ENCODE measurements at places on chromosomes 3 and 15. TPM values are rescaled to one million over a fixed set of nuclear protein-coding genes. Genes with fewer than 3 reads are reported as not detected.

LSAMP gene
- not detected for polyA plus RNA-seq

HGD gene
- polyA plus RNA-seq: 0.46 TPM

POLQ gene
- 0.25 TPM for polyA plus RNA-seq

MYO5C gene
- polyA plus RNA-seq: 0.54 TPM

RBP2 gene
- polyA plus RNA-seq: not detected

SLC38A3 gene
- 0.17 TPM for polyA plus RNA-seq

DNA sequence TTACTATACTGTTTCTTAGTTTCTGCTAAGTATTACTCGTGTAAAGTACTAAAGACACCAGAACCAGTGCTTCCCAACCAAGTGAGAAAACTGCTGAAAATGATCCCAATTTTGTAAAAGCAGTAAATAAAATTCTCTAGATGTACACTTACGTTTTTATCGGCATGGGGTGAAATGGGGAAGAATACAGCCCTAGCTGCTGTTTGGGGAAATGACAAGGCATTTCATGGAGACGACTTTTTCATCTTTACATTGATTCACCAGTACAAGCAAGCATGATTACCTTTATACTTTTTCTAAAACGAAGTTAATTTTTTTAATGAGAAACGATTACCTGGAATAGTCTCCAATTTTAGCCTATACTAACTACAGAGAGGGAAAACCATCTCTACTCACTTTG is 1.4 kb downstream of the PSMD6 start:
- H3K36me3 ChIP-seq: peaks cover 3% of the 10 kb centered on the region
- no peaks in the 10 kb centered on the region for H3K27me3 ChIP-seq
- H3K4me1 ChIP-seq: peaks cover 15% of the 10 kb centered on the region
- H3K4me3 ChIP-seq: no peak overlapping the region
- no peak overlapping the region for H3K27ac ChIP-seq
- no peak for DNase-seq

GRCh38 chr3:159786489-159787177 is 202.0 kb upstream of the IL12A start:
- no peaks in the 10 kb centered on the region for H3K4me1 ChIP-seq
- no peaks in the 10 kb centered on the region for H3K27me3 ChIP-seq
- H3K4me3 ChIP-seq: no peak overlapping the region
- no peak overlapping the region for H3K27ac ChIP-seq
- no peak for DNase-seq

- peak overlapping the region; percentile 84 for H3K27ac ChIP-seq
- H3K4me3 ChIP-seq: peak overlapping the region; percentile 1
- peak; percentile 94 for DNase-seq
- peaks cover 45% of the 10 kb centered on the region for H3K4me1 ChIP-seq
Measured at GRCh38 chr3:179438841-179439240, 12.4 kb downstream of the GNB4 start.

GRCh38 chr3:175386630-175387029 is 527.5 kb downstream of the NAALADL2 start:
- no peaks in the 10 kb centered on the region for H3K27me3 ChIP-seq
- H3K27ac ChIP-seq: no peak overlapping the region
- H3K4me3 ChIP-seq: no peak overlapping the region
- DNase-seq: no peak
- no peaks in the 10 kb centered on the region for H3K4me1 ChIP-seq

DNA sequence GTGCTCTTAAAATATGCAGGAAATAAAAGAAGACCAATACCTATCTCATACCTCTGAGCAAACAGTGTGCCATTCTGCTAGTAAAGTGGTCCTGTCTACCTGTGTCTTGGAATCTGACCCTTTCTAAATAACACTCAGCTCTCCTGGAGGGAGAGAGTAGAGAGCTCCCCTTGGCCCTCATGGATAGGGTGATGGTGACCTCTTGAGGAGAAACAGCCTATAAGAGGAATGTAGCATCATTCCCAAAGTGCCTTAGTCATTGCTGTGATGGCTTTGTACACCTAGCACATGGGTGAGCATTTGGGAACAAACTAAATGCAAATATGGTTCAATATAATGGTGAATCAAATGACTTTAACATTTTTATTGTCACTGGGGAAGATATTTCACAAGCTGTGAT is 10.0 kb downstream of the SNTN start:
- H3K4me1 ChIP-seq: no peaks in the 10 kb centered on the region
- no peak for DNase-seq
- no peak overlapping the region for H3K27ac ChIP-seq
- no peak overlapping the region for H3K4me3 ChIP-seq

GRCh38 chr3:55591888-55592287 is 104.8 kb upstream of the WNT5A start:
- H3K4me1 ChIP-seq: no peaks in the 10 kb centered on the region
- H3K36me3 ChIP-seq: no peaks in the 10 kb centered on the region
- H3K4me3 ChIP-seq: no peak overlapping the region
- DNase-seq: no peak

DNA sequence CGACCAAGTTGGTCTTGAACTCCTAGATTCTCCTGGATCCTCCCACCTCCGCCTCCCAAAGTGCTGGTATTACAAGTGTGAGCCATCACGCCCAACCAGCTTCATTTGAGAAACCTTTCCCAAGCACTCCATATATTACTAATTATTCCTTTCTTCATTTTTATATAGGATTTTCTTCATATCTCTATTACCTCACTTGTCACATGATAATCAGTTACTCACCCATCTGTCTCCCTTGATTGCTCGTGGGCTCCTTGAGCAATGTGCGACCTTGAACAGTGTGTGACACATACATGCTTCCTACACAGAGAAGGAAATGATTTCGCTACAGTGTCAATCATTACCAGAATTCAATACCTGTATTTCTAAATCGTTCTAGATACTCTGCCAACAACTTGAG is 110.7 kb upstream of the C2CD4B start:
- H3K4me3 ChIP-seq: no peak overlapping the region
- no peak for DNase-seq
- no peak overlapping the region for H3K27ac ChIP-seq
- H3K36me3 ChIP-seq: no peaks in the 10 kb centered on the region

GRCh38 chr3:195031574-195032003 is 239.4 kb downstream of the XXYLT1 start:
- no peak for DNase-seq
- H3K27ac ChIP-seq: no peak overlapping the region
- H3K4me1 ChIP-seq: peaks cover 5% of the 10 kb centered on the region
- no peaks in the 10 kb centered on the region for H3K36me3 ChIP-seq
- H3K27me3 ChIP-seq: no peaks in the 10 kb centered on the region
- H3K4me3 ChIP-seq: no peak overlapping the region

DNA sequence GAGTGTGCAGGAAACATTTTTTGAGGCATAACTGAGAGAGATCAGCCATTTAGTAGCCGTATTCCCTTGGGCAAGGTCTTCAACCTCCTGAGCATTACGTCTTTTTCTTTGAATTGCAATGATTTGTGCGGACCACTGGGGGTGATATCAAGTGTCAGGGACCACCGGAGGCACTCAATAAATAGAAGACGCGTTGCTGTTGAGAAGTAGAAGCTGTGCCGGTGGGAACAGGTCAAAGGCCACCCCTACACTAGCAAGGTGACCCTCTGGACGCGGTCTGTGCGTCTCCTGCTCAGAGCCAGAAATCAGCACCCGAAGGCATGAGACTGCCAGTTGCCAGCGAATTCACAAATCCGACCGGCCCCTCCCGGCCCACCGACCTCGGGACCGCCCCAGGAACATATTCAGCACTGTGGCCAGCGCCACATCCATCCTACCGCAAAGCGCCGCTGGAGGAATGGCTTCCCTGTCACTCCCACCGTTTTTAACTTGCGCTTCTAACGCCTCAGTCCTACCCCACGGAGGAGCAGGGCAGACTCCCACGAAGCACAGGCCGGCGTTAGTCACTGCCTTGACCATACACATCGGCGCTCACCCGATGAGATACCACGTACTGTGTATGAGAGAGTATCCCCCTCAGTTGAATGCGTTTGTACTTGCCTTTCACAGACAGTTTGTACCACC is 1.4 kb upstream of the GHSR start:
- H3K4me1 ChIP-seq: peaks cover 28% of the 10 kb centered on the region
- H3K27me3 ChIP-seq: peaks cover 41% of the 10 kb centered on the region

DNA sequence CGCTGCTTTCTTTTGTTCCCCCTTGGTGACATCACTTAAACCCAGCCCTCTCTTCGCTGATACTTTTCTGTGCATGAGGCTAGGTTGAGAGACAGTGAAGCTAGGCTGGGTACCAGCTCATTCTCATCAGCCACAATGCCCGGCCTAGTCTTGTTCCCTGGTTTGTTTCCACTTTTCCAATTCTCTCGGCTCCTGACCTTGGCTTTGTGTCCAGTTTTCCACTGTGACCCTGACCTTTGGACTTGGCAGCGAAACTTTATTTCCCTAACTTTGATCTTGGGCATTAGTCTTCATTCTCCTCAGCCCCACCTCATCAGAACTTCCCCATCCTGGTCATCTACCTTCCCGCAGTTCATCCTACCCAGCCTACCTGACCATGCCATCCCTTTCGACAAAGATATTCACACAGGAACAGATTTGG is 908 bp upstream of the ADPGK start:
- H3K27ac ChIP-seq: peak overlapping the region; percentile 97
- peak overlapping the region; percentile 65 for H3K4me3 ChIP-seq
- no peaks in the 10 kb centered on the region for H3K27me3 ChIP-seq
- H3K36me3 ChIP-seq: peaks cover 25% of the 10 kb centered on the region

- H3K27ac ChIP-seq: no peak overlapping the region
- H3K4me3 ChIP-seq: no peak overlapping the region
- H3K27me3 ChIP-seq: no peaks in the 10 kb centered on the region
- no peaks in the 10 kb centered on the region for H3K4me1 ChIP-seq
- DNase-seq: no peak
- no peaks in the 10 kb centered on the region for H3K36me3 ChIP-seq
Measured at GRCh38 chr3:151452841-151453240, 8.0 kb downstream of the IGSF10 start.

GRCh38 chr15:48451241-48451640 is 120.0 kb downstream of the DUT start:
- no peaks in the 10 kb centered on the region for H3K27me3 ChIP-seq
- no peak for DNase-seq
- H3K36me3 ChIP-seq: no peaks in the 10 kb centered on the region
- H3K4me3 ChIP-seq: no peak overlapping the region
- H3K27ac ChIP-seq: no peak overlapping the region
- no peaks in the 10 kb centered on the region for H3K4me1 ChIP-seq

- no peaks in the 10 kb centered on the region for H3K27me3 ChIP-seq
- H3K4me1 ChIP-seq: peaks cover 11% of the 10 kb centered on the region
- H3K36me3 ChIP-seq: no peaks in the 10 kb centered on the region
- peak; percentile 17 for DNase-seq
- no peak overlapping the region for H3K4me3 ChIP-seq
- H3K27ac ChIP-seq: no peak overlapping the region
Measured at GRCh38 chr3:19598870-19599269, 335.1 kb downstream of the EFHB start.

- H3K27ac ChIP-seq: no peak overlapping the region
- H3K36me3 ChIP-seq: no peaks in the 10 kb centered on the region
- H3K27me3 ChIP-seq: no peaks in the 10 kb centered on the region
- no peak for DNase-seq
- no peak overlapping the region for H3K4me3 ChIP-seq
- H3K4me1 ChIP-seq: peaks cover 17% of the 10 kb centered on the region
Measured at GRCh38 chr3:27535809-27536392, 51.7 kb upstream of the SLC4A7 start.

GRCh38 chr3:56356808-56357207 is 111.5 kb downstream of the ERC2 start:
- no peak for DNase-seq
- H3K4me1 ChIP-seq: no peaks in the 10 kb centered on the region
- H3K27me3 ChIP-seq: no peaks in the 10 kb centered on the region

DNA sequence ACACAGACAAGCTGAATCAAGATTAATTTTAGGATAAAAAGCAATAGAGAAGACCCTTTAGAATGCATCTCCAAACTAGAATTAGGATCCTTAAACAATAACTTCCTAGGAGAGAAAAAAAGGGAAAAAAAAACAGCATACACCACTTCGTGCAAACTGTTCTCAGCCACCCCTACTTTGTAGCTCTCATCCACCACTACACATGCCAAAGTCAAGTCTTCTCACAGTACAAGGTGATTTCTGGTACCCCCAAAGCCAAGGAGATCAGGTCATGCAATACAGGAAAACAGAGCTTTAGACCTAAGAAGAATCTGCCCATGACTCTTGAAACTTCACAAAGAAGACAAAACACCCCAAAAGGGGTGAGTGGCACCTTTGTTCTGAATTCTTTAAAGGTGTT is 166.9 kb downstream of the SUCNR1 start:
- no peaks in the 10 kb centered on the region for H3K36me3 ChIP-seq
- no peaks in the 10 kb centered on the region for H3K27me3 ChIP-seq
- H3K4me1 ChIP-seq: no peaks in the 10 kb centered on the region
- no peak overlapping the region for H3K27ac ChIP-seq
- no peak overlapping the region for H3K4me3 ChIP-seq
- no peak for DNase-seq

GRCh38 chr3:113630956-113631542 is 65.4 kb downstream of the USF3 start:
- H3K4me3 ChIP-seq: no peak overlapping the region
- DNase-seq: peak; percentile 43
- peaks cover 48% of the 10 kb centered on the region for H3K4me1 ChIP-seq
- peaks cover 10% of the 10 kb centered on the region for H3K36me3 ChIP-seq
- H3K27me3 ChIP-seq: no peaks in the 10 kb centered on the region

DNA sequence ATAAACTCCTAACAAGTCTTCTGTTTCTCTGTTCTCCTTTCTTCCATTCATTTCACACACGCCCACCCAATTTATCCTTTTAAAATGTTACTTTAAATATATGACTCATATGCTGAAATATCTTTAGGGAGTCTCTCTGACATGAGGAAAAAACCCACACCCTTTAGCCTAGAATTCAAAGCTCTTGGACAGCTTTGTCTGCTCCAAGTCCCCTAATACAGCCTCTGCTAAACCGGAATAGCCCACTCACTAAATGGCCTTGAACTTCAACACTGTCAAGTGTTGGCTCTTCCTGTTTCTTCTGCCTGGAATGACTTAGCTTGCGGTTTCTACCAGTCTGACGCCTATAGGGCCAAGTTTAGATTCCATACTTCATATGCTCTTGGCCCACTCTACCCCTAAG is 3.3 kb upstream of the CD96 start:
- peak overlapping the region; percentile 64 for H3K4me3 ChIP-seq
- no peaks in the 10 kb centered on the region for H3K27me3 ChIP-seq
- peaks cover 45% of the 10 kb centered on the region for H3K4me1 ChIP-seq
- no peak overlapping the region for H3K27ac ChIP-seq
- no peaks in the 10 kb centered on the region for H3K36me3 ChIP-seq

GRCh38 chr3:125395091-125395490 is 20.0 kb upstream of the ZNF148 start:
- no peak for DNase-seq
- no peak overlapping the region for H3K4me3 ChIP-seq
- H3K4me1 ChIP-seq: no peaks in the 10 kb centered on the region
- peaks cover 5% of the 10 kb centered on the region for H3K27me3 ChIP-seq
- no peaks in the 10 kb centered on the region for H3K36me3 ChIP-seq

DNA sequence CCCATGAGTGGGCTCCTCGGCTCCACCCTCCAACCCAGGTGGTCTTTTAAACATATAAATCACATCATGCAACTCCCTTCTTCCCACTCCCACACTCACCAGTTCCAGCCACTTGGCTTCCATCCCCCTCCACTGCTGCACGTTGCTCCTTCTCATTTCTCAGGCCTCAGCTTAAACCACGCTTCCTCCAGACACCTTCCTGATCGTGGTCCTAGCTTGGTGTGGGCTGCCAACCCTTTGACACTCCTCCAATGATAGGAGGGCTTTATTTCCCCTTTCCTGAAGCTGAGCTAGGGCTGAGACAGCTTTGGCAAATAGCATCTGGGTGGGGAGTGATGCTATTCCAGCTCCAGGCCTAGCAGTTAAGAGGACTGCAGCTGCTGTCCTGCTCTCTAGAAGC is 130.1 kb downstream of the SRGAP3 start:
- H3K4me1 ChIP-seq: no peaks in the 10 kb centered on the region
- no peak for DNase-seq
- no peak overlapping the region for H3K4me3 ChIP-seq
- no peaks in the 10 kb centered on the region for H3K36me3 ChIP-seq
- no peaks in the 10 kb centered on the region for H3K27me3 ChIP-seq
- no peak overlapping the region for H3K27ac ChIP-seq
